ENCODE measurements at places on chromosomes 16 and 17.

- peak; percentile 28 for DNase-seq
Measured at GRCh38 chr16:89345642-89346150, 128.2 kb downstream of the ZNF778 start.

DNA sequence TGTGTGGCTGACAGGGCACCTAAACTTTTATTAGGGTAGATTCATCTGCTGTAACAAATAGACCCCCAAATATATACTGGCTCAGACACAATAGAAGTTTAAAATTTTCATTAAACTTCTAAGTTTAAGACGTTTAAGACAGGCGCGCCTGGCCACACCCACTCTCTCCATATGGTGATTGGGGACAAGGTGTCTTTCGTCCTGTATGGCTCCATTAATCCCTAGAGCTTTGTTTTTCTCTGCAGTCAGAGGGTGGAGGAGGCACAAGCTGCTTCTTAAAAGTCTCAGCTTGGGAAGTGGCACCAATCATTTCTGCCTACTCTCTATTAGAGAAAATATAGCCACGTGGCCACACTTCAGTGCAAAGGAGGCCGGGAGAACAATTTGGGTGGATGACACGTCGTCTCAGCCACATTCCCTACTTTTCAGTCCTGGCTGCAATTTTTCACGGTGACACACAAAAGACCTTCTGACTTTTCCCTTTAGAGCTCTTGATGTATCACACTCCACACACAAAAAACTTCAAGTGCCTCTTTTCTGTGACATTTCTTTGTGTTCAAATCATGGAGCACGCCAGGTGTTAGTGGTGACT lies 125.5 kb upstream of the CACNG3 start:
- DNase-seq: no peak

DNA sequence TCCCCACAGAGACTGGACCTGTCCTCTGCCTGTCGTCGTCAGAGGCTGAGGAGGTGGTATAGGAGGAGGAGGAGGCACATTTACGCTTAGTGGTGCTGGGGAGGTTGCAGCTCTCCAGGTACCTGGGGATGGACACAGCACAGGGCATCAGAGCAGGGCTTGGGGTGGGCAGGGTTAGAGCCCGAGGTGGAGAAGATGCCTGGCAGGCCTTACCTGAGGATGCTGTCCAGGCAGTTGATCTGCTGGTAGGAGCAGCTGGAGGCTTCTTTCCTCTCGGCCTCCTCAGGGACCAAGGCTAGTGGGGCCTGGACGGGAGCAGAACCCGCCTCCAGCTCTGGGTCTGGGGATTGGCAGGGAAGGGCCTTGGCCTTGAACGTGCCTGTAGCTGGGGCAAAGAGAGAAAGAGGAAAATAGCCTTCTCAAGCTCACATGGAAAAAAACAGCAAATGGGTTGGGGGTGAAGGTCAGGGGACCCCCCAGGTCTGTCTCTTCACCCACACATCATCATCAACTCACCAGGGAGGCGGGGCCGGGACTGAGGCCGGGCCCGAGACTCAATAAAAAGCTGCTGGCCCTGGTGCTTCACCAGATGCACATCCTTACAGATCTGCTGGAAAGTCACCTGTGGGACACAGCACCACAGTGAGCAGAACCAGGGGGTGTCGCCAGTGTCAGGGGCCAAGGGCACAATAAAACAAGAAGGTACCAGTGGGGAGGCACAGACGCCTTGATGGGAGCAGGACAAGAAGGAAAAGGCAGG lies 5.6 kb downstream of the PER1 start:
- no peak for DNase-seq

DNA sequence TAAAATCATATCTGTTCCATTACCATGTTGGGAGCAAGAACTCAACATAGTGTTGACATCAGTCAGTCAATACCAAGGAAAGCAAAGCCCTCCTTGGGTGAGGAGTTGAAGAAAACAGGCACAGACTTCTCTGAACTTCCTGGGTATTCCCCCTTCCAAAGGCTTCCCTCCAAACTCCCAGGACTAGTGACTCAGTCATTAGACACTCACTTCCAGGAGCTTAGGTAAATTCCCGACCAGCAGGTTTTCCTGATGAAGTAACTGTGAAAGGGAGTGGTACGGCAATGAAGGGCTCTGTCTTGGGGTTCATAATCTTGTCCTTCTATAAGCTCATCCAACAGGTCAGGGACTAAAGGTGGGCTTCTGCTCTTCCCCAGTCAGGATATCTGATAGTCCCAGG lies 293.8 kb upstream of the AXIN2 start:
- DNase-seq: no peak

- DNase-seq: no peak
Measured at GRCh38 chr16:67538666-67539101, 10.1 kb downstream of the RIPOR1 start.
